Epithelial cell of esophagus (primary cell): ENCODE measurements at places on chromosomes 6 and 20.

GRCh38 chr6:144158133-144158532 lies 7.8 kb downstream of the STX11 start:
- no peak for DNase-seq

DNA sequence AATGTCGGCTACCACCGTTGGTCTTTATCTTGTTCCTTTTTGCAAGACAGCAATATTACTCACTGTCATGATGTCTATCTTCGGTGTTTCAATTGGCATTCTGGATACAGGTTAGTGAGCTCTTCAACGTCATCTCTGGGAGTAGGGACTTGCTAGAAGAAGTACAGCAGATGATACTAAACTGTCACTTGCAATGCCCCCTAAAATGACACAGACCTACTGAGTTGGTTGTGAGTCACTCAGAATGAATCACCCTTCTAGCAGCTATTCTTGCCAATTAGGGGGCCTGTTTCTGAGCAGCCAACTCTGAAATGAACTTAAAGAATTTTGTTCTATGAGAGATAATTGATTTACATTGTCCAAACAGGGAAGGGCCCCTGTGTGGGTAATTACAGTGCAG lies 176.5 kb downstream of the SLC16A10 start:
- DNase-seq: peak; percentile 67

DNA sequence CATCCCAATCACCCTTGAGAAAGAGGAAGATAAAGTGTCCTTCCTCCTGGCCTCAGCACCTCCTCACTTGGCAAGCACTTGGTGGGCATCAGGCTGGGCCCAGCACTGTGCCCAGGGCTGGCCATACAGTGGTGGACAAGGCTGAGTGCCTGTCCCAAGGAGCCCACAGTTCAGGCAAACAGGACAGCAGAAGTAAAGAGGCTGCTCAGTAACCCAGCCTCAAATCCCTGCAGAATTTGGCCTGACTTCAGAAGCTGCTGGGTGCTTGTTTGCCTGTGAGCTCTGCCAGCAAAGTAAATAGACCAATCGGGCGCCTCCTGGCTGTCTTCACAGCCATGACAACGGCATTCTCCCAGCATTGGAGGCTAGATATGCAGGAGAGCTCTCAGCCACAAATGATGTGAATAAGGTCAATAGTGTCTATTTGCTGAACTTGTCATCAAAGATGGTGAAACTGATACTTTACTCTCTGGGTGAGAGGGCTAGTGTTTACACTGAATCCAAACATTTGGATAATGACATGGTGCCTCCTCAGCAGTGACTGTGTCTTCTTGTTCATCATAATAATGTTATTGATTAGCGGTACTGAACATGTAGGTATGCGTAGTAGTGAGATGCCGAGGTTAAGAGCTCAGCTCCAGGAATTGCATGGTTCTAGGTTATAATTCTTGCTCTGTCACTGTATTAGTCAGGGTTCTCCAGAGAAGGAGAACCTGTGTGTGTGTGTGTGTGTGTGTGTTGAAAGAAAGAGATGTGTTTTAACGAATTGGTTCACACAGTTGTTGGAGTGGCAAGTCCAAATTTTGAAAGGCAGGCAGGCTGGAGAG lies 36.9 kb upstream of the FANCE start:
- peak; percentile 79 for DNase-seq

GRCh38 chr6:14134211-14134910 lies 16.8 kb downstream of the CD83 start:
- no peak for DNase-seq

GRCh38 chr6:43187821-43188220 lies 5.8 kb downstream of the CUL9 start:
- no peak for DNase-seq

- peak; percentile 8 for DNase-seq
Measured at GRCh38 chr20:36745234-36745926, 510 bp downstream of the NDRG3 start.

DNA sequence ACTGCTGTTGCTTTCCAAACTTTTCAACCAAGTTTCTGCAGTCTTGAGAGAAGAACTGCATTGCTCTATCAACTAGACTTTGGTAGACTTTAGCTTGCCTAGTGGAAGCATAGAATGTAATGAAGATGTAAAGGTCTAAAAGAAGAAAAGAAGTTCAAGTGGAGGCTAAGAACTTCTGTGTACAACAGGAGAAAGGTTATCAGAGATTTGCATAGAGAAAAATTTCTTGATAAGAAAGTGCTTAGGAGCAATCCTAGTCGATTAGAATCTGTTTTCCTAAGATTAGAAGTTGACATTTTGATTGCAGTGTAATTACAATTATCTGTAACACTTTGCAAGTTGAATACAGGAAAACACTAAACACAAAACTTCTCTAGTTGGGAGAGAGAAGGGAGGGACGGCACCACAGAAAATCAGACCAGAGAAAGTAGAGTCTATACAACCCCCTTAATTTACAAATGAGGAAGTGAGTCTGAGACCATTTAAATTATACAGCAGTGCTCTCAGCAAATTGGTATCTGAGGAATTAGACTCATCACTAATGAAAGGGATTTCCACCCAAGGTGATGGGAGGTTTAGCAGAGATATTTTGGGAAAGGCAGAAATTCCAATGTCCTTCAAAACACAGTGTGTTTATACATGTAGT lies 194.3 kb upstream of the MARCKS start:
- no peak for DNase-seq

GRCh38 chr20:52497731-52498130 lies 306.2 kb upstream of the ZFP64 start:
- DNase-seq: peak; percentile 18

GRCh38 chr6:106192824-106193223 lies 106.7 kb downstream of the PRDM1 start:
- peak; percentile 67 for DNase-seq

DNA sequence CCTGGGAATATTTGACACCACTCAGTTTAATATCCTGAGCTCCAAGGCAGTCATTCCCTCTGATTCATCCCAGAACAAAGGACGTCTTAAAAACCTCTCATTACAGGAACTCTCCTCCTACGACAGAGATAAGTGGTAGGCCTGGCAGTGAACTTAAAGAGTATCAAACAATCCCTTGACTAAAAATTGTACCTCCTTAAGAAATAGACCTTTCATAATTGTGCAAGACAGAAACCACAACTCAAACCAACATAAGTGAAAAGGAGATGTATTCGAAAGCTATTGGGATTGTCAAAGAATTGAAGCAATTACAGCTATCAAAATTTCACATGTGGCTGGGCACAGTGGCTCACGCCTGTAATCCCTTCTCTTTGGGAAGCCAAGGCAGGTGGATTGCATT lies 19.1 kb upstream of the BNIP5 start:
- DNase-seq: peak; percentile 18

- DNase-seq: no peak
Measured at GRCh38 chr6:109498052-109498451, 15.0 kb upstream of the ZBTB24 start.

- DNase-seq: peak; percentile 44
Measured at GRCh38 chr20:23995905-23996666, 7.5 kb upstream of the GGTLC1 start.

GRCh38 chr20:46342451-46343347 lies 34.4 kb upstream of the CDH22 start:
- DNase-seq: peak; percentile 33

GRCh38 chr6:155380666-155381332 lies 66.5 kb upstream of the TFB1M start:
- DNase-seq: no peak

DNA sequence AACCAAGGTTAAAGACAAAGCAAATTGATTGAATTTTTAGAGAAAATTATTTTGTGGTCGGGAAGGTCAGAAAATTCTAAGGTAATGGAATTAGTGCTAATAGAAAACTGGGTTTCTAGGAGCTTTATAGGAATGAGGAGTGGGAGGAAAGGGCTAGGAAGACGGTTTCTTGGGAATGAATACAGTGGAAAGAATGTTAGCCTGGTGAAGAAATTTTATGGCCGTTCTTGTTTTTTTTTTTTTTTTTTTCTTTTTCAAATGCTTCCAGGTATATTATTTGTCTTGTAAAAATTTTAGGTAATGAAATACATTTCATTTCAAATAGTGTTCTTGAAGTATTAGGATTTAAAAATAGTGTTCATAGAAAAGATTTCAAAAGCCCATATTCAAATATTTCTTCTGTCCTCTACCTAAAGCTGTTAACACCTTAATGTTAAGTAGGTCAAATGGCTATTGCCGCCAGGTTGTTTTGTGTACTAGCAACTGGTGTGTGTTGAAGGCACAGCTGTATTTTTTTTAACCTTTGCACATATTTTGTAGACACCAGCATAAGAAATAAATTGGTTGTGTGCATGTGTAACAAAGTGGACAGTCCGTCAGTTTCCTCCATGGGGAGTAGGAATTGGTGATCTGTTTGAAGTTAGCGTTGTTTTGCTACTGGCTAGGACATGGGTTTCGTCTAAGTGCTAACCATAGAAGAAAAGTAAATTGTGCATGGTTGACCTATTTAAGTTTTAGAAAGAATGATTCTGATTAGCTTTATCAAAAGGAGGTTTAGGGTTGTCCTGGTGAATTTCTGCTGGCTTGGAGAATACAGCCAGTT lies 32.3 kb downstream of the AFDN start:
- DNase-seq: no peak

GRCh38 chr20:44552950-44553908 lies 29.1 kb upstream of the PKIG start:
- DNase-seq: peak; percentile 73

DNA sequence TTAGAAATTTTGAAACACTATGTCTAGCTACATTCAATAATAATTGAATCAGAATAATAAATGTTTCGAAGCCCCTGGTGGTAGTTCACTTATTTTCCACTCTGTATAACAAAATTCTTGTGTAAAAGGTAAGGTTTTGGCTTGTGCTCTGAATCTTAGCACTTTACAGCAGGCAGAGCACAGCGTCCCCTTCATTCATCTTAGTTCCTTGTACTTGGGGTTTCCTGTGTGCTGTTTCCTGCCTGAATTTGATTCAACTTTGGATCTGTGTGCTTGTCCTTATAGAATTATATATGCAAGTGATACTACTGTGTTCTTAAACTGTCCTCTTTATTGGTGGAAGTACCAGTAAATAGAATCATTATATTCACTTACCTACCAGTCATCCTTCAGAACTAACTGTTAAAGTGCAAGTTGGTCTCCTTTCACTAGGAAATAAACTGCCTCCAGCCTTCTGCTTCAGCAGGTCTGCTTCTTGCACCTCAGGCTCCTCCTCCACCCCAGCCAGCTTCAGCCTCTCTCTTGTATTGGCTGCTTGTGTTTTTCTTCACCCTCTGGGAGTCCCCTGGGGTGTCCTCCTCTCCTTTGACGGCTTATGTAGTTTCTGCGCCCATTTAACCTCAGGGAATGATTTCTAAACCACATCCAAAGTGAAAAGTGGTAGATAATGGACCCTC lies 28.8 kb upstream of the TULP4 start:
- peak; percentile 30 for DNase-seq

GRCh38 chr6:46888031-46888430 lies 33.7 kb downstream of the ADGRF5 start:
- DNase-seq: peak; percentile 73

DNA sequence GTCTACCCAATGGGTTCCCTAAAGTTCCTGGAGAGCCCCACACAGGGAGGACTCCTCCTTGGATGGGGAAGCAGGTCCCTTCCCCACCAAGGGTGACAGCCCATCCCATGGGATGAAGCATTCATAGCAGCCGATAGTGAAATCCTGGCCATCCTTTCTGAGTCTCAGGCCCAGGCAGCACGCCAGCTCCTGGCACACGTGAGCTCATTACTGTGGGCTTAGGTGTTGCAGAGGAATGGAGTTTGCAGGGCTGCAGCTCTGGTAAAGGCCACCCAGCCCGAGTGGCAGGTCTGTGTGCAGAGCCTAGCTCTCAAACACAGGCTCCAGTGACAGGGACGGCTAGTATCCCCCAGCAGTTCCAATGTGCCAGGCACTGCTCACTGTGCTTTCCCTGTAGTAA lies 31.0 kb downstream of the SIRPA start:
- no peak for DNase-seq

DNA sequence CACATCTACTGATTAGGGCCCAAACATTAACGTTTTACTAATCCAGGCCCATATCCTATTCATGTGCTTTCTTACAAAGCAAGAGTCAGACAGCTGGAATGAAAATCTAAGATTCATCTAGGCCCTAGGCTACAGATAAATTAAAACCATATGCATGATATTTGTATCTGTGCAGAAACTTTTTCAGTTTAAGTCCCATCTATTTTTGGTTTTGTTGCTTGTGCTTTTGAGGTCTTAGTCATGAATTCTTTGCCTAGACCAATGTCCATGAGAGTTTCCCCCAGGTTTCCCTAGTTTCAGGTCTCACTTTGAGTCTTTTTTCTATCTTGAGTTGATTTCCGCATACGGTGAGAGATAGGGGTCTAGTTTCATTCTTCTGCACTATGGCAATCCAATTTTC lies 20.2 kb downstream of the ADNP start:
- no peak for DNase-seq

- DNase-seq: peak; percentile 48
Measured at GRCh38 chr6:117555882-117556498, 46.3 kb downstream of the GOPC start.

GRCh38 chr20:51249215-51249614 lies 226.3 kb upstream of the KCNG1 start:
- DNase-seq: no peak

GRCh38 chr6:26387565-26387964 lies 4.7 kb downstream of the BTN2A2 start:
- no peak for DNase-seq

GRCh38 chr6:90575267-90575666 lies 11.6 kb downstream of the MAP3K7 start:
- DNase-seq: no peak

- no peak for DNase-seq
Measured at GRCh38 chr6:122984393-122984792, 11.6 kb upstream of the CLVS2 start.

- DNase-seq: no peak
Measured at GRCh38 chr6:92043777-92044176, 1375.6 kb downstream of the EPHA7 start.

GRCh38 chr20:60905919-60906318 lies 346.1 kb upstream of the CDH4 start:
- DNase-seq: no peak

DNA sequence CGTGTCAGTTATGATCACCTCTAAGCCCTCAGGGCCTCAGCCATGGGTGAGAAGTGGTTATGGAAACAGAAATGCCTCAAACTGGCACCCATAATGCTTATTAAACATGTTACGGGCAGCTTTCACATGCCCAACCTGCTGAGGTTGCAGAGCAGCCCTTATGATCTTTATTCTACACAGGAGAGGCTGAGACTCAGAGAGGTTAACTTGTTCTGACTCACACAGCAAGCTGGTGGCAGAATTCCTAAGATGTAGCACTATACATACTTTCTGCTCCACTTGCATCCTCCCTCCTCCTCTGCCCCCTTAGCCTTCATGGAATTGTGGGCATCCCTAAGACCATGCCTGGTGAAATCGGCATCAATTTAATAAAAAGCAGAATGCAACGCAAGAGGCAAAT lies 34.7 kb upstream of the IGF2R start:
- peak; percentile 18 for DNase-seq

GRCh38 chr6:35453236-35453635 lies 1.1 kb downstream of the FANCE start:
- DNase-seq: no peak

DNA sequence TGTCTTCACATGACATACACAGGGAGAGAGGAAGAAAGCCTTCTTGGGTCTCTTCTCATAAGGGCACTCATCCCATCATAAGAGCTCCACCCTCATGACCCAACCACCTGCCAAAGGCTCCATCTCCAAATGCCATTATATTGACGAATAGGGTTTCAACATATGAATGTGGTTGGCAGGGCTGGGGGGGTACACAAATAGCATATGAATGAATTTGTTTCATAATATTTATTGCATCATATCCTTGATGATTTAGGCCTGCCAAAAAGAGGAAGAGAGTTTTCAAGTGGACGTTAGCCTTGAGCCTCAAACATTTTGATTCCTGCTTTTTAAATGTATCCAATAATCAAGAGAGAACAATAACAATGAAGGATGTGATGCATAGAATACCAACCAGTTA lies 26.2 kb upstream of the OPRM1 start:
- peak; percentile 46 for DNase-seq
